ENCODE measurements at places on chromosomes 3 and 15. TPM values are rescaled to one million over a fixed set of nuclear protein-coding genes. Genes with fewer than 3 reads are reported as not detected.

Gene CNTN3
- 1.8 TPM for total RNA-seq

Gene CCDC13
- 1.7 TPM for total RNA-seq

Gene EFCAB12
- 0.30 TPM for total RNA-seq

Gene C15orf39
- total RNA-seq = 13.8 TPM

Gene FBXL2
- total RNA-seq = 14.7 TPM

DNA sequence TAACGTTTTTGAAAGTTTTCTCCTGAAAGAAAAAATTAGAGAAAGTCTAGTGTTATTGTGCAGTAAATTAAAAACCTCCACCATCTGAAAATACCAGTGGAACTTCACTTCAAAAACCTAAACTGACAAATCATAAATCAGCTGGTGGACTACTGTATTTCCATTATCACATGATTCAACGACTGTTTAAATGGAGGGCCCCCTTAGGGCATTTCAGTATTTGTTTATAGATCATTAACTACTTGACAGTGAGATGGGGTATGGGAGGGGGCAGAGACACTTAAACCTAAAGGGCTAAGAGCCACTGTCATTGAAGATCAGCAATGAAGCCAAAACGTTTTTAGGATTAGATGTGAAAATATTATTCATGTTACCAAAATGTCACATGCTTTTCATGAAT lies 8.8 kb upstream of the C15orf61 start:
- no peak overlapping the region for H3K4me3 ChIP-seq
- H3K27ac ChIP-seq = no peak overlapping the region
- H3K4me1 ChIP-seq = no peaks in the 10 kb centered on the region
- H3K36me3 ChIP-seq = no peaks in the 10 kb centered on the region
- DNase-seq = no peak

DNA sequence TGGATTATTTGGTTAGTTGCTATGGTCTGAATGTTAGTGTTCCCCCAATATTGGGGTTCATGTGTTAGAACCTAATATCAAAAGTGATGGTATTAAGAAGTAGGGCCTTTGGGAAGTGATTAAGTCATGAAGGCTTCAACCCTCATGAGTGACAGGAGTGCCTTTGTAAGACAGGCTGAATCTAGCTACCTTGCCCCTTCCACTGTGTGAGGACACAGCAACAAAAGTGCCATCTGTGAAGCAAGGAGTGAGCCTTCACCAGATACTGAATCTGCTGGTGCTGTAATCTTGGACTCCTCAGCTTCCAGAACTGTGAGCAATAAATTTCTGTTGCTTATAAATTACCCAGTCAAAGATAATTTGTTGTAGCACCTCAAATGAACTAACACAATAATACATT lies 22.6 kb upstream of the SATB1 start:
- peaks cover 21% of the 10 kb centered on the region for H3K27me3 ChIP-seq
- no peak overlapping the region for H3K27ac ChIP-seq
- DNase-seq = no peak
- H3K4me3 ChIP-seq = no peak overlapping the region
- no peaks in the 10 kb centered on the region for H3K36me3 ChIP-seq

DNA sequence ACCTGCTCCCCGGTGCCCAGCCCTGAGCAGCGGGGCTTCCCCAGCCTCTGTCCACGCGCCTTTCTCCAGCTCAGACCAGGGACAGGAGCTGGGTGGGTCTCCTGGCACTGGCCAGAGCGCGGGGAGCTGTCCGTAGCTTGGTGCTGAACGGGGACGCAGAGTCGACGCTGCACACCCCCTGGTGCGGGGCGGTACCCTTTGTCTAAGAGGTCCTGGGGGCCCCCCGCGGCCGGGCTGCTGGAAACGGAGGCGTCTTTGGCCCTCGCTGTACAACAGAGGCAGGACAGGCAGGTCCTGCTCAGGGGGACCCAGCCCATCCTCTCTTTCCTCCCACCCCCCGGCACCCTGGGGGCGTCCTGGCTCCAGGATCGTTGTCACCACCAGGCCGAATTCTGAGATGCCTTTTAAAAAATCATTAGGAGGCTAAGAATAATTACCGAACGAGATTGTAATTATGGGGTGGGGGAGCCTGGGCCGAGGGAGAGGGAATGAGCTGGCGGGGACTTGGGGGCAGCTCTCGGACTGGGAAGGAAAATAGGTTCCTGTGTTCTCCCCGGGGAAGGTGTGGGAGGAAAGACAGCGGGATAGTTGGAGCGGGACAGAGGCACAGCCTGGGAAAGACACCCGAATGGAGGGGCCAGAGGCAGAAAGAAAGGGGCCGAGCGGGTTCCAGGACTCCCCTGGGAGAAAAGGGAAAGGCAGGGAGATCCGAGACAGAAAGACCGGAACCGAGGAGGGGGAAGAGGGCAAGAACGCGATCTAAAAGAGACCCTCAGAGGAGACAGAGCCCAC lies 4.1 kb upstream of the SKOR1 start:
- no peak for DNase-seq
- peaks cover 67% of the 10 kb centered on the region for H3K4me1 ChIP-seq
- no peaks in the 10 kb centered on the region for H3K36me3 ChIP-seq
- H3K27me3 ChIP-seq = peaks cover 10% of the 10 kb centered on the region
- H3K4me3 ChIP-seq = no peak overlapping the region
- no peak overlapping the region for H3K27ac ChIP-seq

DNA sequence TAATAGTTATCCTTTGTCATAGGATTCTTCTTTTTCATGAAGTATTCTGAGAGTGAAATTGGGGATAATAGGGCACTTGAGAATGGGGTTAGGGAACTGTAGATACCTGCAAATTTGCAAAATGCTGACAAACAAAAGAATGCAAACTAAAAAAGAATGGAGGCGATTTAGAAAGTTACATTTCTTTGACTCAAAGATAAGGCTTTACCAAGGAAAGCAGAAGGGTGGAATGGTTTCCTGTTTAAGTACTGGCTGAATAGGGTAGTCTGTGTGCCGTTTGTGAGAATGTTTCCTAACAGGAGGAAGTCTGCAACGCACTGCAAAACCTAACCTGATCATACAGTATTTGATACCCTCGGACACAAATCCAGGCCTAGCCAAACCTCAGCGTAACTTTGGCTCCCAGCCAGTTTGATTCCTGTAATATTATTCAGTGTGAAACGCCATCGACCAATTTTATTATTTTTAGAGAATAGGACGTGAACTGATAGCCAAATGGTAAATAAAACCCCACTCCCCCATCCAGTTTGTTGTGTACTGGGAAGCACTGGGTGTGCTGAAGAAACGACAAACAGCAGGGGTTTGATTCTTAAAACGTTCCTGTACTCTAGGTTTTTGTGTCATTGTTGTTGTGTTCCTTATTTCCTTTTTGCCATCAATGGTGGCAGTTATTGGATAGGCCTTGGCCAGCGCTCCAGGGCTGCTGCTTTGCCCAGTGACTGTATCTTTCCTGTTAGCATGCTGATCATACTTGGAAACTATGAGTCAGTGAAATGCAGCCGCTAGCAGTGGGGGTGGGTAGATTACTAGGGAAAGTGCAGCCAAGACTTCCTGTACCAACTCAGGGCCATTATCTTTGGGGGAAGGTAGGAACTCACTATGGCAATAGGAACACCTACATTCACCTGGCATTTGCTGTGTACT lies 148.0 kb upstream of the TBL1XR1 start:
- H3K4me3 ChIP-seq = no peak overlapping the region
- H3K27me3 ChIP-seq = no peaks in the 10 kb centered on the region
- no peaks in the 10 kb centered on the region for H3K4me1 ChIP-seq

- no peak for DNase-seq
- H3K27ac ChIP-seq = no peak overlapping the region
- H3K4me3 ChIP-seq = no peak overlapping the region
- H3K27me3 ChIP-seq = no peaks in the 10 kb centered on the region
Observed at GRCh38 chr3:178003756-178004155, 532.5 kb upstream of the KCNMB2 start.

DNA sequence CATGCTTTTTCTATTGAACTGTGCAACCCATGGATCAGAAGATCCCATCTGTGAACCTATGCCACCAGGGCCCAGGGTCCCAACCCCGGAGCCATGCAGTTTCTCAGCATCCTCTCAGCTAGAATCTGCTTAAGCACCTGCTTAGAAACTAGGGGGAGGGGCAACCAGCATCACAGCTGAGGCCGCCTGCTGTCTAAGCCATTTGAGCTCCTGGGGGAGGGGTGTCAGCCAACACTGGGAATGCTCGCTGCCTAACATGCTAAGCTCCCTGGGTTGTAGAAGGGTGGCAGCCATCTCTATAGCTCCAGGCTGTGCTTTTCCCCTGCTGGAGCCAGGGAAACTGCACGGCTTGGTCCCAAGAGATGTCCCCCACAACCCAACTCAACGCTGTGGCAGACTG lies 322.8 kb downstream of the EDEM1 start:
- no peak for DNase-seq
- H3K36me3 ChIP-seq = no peaks in the 10 kb centered on the region
- H3K27me3 ChIP-seq = no peaks in the 10 kb centered on the region

DNA sequence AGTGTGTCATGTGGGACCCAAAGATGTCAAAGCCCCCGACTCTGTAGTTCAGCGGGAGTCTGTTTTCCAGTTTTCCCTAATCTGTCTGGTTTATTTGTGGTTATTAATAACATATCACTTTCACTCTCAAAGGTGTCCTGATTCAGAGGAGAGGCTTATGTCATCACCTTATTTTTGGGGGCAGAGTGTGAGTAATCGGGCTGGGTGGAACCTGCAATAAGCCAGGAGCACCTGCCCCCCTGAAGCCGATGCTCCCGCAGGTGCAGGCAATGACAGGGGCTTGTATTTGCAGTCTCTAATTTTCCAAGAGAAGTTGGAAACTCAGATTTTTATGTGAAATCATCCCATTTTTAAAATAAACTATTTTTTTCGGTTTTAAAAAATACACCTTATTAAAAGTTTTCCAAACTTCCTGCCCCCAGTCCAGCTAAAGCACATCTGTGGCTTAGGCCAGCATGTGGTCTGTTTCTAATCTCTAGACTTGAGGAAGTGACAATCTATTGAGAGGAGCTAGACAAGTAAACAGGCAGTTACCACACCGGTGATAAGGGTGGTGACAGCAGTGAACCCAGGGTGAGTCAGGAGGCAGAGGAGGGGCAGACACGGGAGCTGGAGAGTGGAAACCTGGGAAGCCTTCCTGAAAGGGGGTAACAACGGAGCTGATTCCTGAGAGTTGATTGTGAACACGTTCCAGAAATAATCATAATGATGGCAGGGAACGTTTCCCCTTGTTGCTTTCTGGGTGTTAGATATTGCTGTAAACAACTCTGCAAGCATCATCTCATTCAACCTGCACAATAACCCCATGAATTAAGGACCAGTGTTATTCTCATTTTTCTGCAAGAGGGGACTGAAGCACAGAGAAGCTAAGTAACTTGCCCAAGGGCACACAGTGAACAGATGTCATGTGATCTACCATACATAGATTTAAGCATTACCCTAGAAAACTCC lies 37.2 kb downstream of the BHLHE40 start:
- no peaks in the 10 kb centered on the region for H3K4me1 ChIP-seq
- no peak for DNase-seq
- no peak overlapping the region for H3K4me3 ChIP-seq
- H3K27me3 ChIP-seq = no peaks in the 10 kb centered on the region

DNA sequence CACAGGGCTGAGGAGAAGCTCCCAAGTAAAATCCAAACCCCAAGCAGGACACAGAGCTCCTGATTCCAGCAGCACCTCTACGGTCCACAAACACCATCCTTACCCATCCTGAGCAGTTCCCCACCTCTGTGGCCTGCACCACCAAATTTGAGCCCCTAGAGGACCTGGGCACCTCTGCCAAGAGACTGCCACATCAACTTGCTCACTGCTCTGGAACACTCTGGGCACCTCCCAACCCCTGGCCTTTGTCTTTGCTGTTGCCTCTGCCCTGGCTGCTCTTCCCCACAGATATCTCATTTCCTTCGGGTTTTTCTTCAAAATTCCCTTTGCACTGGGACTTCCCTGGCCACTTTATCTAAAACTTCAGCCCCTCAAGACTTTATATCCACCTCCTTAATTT lies 5.8 kb downstream of the RLBP1 start:
- H3K27me3 ChIP-seq = no peaks in the 10 kb centered on the region
- no peaks in the 10 kb centered on the region for H3K4me1 ChIP-seq
- H3K27ac ChIP-seq = no peak overlapping the region

DNA sequence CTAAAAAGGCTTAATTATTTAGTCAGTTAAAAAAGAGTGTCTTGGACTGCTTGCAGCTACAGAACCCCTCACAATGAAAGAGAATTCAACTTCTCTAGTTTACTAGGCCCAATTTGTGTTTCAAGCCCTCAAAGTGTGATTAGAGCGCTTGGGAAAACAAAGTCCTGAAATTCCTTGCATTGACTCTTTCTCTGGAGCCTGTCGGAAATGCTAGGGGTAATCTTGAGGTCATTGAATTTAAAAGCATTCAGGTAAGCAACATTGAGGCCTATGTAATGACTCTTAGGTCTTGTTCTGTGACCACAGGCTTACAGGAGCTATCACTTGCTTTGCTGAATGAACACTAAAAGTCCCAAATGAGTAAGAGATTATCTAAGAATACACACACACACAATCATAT lies 186.0 kb downstream of the NLGN1 start:
- no peak overlapping the region for H3K4me3 ChIP-seq
- DNase-seq = no peak
- no peaks in the 10 kb centered on the region for H3K4me1 ChIP-seq
- no peaks in the 10 kb centered on the region for H3K27me3 ChIP-seq

- peaks cover 7% of the 10 kb centered on the region for H3K27me3 ChIP-seq
- H3K4me1 ChIP-seq = no peaks in the 10 kb centered on the region
- no peaks in the 10 kb centered on the region for H3K36me3 ChIP-seq
- H3K27ac ChIP-seq = no peak overlapping the region
- H3K4me3 ChIP-seq = no peak overlapping the region
- no peak for DNase-seq
Observed at GRCh38 chr3:195999896-196000295, 82.0 kb downstream of the TFRC start.

- no peak overlapping the region for H3K4me3 ChIP-seq
- no peaks in the 10 kb centered on the region for H3K36me3 ChIP-seq
- H3K4me1 ChIP-seq = peaks cover 12% of the 10 kb centered on the region
- H3K27me3 ChIP-seq = no peaks in the 10 kb centered on the region
Observed at GRCh38 chr3:89690646-89691045, 583.2 kb downstream of the EPHA3 start.

GRCh38 chr15:37929238-37929637 lies 5.2 kb upstream of the TMCO5A start:
- H3K4me3 ChIP-seq = no peak overlapping the region
- no peak for DNase-seq
- H3K27ac ChIP-seq = no peak overlapping the region
- no peaks in the 10 kb centered on the region for H3K4me1 ChIP-seq
- H3K27me3 ChIP-seq = no peaks in the 10 kb centered on the region
- no peaks in the 10 kb centered on the region for H3K36me3 ChIP-seq

GRCh38 chr3:176401211-176401610 lies 796.1 kb downstream of the TBL1XR1 start:
- H3K36me3 ChIP-seq = no peaks in the 10 kb centered on the region
- no peaks in the 10 kb centered on the region for H3K27me3 ChIP-seq
- DNase-seq = no peak
- no peaks in the 10 kb centered on the region for H3K4me1 ChIP-seq
- H3K27ac ChIP-seq = no peak overlapping the region

- DNase-seq = no peak
- H3K36me3 ChIP-seq = no peaks in the 10 kb centered on the region
- H3K4me1 ChIP-seq = peaks cover 45% of the 10 kb centered on the region
- peak overlapping the region; percentile 44 for H3K27ac ChIP-seq
- H3K27me3 ChIP-seq = no peaks in the 10 kb centered on the region
Observed at GRCh38 chr3:127676456-127676855, 3.7 kb downstream of the ABTB1 start.

GRCh38 chr15:60118626-60119025 lies 114.5 kb downstream of the FOXB1 start:
- no peak overlapping the region for H3K4me3 ChIP-seq
- no peak for DNase-seq
- no peaks in the 10 kb centered on the region for H3K36me3 ChIP-seq
- no peaks in the 10 kb centered on the region for H3K27me3 ChIP-seq
